ENCODE measurements at places on chromosomes 7 and 10. TPM values are rescaled to one million over a fixed set of nuclear protein-coding genes. Genes with fewer than 3 reads are reported as not detected.

DNA sequence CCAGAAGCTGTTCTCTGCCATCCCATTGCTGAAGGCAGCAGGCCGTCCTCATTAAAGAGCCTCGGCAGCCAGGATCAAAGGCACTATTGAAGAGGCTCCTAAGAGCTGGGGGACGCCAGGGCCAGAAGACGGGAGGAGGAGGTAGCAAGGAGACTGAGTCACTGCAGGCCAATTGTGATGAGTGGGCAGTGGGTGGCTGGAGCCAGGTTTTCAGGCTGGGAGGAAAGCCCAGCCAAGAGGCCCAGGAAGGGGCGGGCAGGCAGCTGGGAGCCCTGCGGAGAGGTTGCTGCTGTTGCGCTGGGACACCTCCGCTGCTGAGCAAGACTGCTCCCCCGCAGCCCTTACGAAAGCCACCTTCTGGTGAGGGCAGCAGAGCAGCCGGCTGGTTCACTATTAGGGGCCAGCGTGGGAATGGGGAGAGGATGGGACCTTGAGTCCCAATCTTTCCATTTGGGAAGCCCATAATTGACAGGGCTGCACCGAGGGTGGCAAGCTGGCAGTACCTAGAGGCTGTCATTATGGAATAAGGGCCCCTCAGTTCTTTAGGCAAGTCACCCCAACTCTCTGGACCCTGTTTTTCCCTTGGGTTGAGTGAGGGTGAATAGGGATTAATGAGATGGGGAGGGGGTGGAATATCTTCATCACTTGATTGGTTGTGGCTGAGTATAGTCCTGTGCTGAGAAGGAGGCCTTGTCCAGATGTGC is 48.4 kb downstream of the UNC5B start:
- no peak for DNase-seq

Gene CNPY1
- not detected for total RNA-seq

DNA sequence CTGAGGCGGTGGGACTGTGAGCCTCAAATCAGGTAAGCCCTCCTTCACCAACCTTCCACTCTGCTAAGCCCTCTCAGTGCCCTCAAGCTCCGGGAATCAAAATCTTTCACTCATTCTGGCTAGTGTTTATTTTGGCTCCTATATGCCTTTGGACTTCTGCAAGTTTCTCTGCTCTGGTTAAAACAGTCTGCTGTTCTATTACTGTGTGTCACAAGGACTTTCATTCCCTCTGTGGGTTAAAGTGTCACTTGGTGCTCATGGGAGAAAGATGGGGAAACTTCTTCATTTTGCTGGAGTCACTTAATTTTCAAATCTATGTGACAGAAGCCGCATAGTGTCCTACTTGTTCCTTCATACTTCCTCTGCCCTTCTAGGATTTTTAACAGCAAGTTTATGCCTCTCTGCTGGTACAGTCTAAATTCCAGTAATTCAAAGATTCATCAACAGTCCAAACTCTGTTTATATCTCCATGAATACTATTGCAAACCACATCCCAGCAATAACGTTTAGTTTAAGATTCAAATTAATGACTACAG is 61.3 kb downstream of the CD36 start:
- DNase-seq = no peak

- no peak for DNase-seq
Measured at GRCh38 chr7:104956753-104957450, 57.1 kb upstream of the KMT2E start.

Gene FAM25C
- not detected for total RNA-seq

- DNase-seq = no peak
Measured at GRCh38 chr10:59719374-59719773, 9.7 kb upstream of the SLC16A9 start.

Gene GTF2IRD2
- 22.4 TPM for total RNA-seq

DNA sequence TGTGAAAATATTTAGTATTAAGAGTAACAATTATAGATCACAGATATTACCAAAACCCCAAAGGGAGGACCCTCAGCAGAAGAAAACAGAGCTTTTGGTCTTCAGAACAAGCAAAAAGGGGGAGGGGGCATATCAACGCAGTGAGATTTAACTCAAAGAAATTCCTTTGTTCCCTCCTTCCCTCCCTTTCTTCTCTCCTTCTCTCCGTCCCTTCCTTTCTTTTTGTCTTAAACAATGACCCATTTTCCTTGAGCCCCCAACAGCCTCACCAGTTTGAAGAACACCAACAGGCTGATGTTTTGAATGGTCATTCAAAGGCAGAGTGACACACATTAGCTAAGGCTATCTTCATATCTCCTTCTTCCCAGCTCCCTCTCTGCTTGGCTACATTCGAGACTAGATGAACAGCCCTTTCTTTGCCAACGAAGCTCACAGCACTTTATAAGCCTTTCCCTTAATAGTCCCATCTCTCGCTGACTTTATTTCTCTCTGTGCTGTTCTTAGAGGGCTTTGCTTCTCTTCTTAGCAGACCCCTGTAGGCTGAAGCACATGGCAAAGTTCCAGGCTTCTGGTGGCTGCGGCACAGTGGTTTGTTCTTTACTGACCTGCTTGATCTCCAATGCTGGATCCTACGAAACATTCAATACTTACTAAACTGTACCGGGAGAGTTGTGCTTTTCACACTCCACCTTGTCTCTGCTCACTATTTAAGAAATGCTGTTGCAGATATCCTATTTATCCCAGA is 75.6 kb upstream of the KCNIP2 start:
- DNase-seq = no peak

DNA sequence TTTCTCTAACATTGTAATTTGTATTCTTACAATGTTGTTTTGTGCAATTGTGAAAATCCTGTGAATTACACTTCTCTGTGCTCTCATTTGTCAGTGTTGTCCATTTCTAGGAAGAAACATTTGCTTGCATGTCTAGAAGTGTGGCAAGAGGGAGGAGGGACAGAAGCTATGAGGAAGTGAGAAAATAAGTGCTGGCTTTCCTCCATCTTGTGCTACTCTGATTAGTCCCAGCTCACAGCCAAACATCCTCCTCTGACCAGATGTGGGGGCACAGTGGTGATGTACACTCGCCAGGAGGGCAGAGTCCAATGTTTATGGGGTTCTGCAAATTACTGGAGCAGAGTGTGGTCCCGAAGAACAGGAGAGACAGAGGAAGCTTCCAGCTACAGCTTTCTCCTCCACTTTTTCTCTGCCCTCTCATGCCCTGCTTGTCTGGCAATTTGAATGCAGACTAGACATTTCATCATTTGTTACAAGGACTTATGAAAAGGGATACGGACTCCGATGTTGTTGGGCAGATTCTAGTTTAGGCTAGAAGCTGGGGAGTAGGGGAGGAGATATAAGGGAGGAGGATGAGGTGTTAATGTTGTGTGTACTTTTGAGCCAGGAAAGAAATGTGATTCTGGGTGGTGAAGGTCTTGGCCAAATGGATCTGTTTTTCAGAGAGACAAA is 131.0 kb upstream of the C1GALT1 start:
- DNase-seq = no peak

- DNase-seq = peak; percentile 95
Measured at GRCh38 chr10:113073549-113074189, 123.6 kb downstream of the TCF7L2 start.

Gene TUBB8
- not detected for total RNA-seq

DNA sequence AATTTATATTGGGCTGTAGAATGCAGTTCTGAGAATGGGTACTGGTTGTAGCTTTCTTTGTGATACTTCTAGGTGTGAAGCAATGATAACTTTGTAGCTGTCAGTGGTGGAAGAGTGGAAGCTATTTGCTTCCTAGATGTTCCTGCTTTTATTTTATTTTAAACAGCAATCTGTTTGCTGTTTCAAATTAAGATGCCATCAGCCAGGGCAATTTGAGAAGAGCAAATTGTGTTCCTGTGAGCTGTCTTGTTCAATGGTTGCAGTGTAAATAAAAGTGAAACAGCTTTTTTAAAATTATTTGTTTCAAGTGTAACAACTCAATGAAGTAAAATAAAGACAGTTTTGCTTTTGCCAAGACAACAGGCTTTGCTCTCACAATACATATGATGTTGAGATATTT is 150.8 kb upstream of the TMEM229A start:
- no peak for DNase-seq

DNA sequence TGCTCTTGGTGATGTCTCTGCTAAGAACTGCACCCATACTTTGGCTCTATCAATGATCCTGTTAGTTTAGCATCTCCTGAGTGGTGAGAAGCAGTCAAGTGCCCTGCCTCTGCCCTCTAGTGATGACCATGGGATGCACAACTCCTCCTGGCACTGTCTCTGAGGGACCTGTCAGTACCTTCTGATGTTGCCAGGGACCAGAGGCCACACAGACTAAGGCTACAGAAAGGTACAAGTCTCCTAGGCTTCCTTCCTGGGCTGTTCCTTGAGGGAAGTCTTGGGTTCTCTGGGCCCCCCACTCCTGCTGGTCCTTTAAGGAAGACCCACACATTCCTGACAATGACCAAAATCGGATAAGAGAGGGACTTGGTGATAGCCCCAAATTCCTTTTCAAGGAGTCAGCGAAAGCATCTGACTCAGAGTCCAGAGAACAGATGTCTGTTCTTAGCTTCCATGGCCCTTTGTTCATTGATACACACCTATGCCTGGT is 15.3 kb downstream of the NKX2-3 start:
- DNase-seq = no peak

DNA sequence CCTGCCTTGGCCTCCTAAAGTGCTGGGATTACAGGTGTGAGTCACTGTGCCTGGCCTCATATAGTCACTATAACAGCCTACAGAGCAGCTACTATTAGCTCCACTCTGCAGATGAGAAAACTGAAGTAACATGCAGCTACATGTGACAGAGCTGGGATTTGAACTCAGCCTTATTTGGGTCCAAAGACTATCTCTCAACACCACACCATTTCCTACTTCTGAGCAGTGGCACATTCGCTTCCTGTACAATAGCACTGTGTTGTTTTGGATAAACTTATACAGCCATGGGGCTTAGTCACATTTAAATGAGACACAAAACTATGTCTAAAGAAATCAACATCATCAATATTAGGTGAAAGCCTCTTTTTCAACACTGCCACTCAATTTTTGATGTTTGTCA is 69.8 kb upstream of the DNAJB12 start:
- no peak for DNase-seq

DNA sequence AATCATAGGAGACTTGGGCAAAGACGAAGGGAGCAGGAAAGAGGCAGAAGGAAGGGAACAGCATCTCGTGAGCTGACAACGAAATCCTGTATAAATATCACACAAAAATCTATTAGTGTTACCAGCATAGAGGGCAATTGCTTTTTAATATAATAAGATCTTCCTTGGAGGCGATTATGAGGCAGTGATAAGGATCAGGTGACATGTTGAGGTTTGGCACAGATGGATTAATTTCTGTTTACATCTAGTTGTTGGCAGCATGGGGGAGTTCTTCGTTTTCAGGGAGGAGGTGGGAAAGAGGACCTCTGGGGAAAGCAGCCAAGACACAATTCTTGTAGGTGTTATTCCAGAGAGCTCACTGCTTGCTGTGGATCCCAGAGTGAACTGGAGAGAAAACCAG is 163.8 kb downstream of the PLXNA4 start:
- peak; percentile 3 for DNase-seq

DNA sequence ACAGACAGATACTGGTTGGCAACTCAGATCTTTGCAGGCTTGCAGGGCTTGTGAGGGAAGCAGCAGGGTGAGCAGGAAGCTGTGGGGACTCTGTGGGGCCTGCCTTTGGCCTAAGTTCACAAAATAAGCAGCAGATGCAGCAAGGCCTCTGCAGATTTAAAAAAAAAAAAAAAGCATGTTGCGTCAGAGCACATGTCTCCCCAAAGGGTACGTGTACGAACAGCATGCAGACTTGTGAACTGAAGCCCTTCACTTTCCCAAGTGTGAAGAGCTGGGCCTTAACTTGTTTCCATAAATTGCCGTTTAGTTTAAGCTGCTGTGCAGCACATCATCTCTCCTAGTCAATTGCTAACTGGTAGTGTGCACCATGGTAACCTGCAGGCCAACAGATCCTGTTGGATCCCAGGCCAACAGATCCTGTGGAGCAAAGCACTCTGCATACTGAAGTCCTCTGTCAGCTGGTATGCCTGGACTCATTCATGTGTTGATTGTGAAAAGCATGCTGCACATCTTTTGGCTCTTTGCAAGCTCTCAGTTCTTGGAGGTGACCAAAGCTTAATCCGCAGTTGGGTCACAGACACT is 10.8 kb upstream of the XPNPEP1 start:
- no peak for DNase-seq

GRCh38 chr7:7665031-7665430 is 24.5 kb downstream of the UMAD1 start:
- no peak for DNase-seq

Measured in posterior vena cava (tissue), 2 donors.